ENCODE measurements at places on chromosomes 13 and 19. TPM values are rescaled to one million over a fixed set of nuclear protein-coding genes. Genes with fewer than 3 reads are reported as not detected.

The KLK15 gene
- not detected for total RNA-seq

GRCh38 chr13:32823597-32823996 is 192.6 kb upstream of the KL start:
- H3K36me3 ChIP-seq, result no peaks in the 10 kb centered on the region
- no peak for DNase-seq
- H3K4me1 ChIP-seq, result peaks cover 23% of the 10 kb centered on the region
- H3K27me3 ChIP-seq, result no peaks in the 10 kb centered on the region
- no peak overlapping the region for H3K4me3 ChIP-seq

The CNN1 gene
- total RNA-seq, result 20.1 TPM

DNA sequence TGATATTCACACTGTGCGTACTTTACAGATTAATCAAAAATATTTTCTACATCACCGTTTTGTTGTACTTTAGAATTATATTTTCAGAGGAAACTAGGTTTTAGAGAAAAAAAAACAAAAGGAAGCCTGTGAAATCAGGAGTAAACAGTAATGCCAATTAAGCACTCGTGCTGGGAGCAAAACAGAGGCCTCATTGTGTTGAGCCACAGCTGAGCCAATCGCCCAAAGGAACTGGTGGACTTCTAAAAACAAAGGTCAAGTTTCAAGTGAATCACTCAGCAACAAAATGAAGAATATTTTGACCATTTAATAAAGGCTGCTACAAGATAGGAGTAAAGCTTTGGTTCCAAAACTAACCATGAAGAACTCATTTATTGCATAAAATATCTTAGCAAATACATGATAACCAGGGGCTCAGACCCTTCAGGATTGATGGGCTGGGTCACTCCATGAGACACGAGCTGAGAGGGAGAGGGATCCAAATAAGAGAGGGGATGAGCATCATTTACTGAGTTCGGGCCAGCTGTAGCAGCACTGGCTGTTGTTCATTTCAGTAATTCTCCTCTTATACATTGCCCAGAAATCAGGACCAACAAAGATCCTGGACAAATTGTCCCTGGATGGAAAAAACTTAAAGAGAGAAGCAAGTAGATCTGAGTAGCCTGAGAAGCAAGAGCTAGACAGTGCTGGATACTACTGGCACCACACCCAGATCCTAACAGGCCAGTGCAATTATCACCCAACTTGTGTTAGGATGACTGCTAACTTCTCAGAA is 8.3 kb upstream of the NALCN start:
- no peak overlapping the region for H3K4me3 ChIP-seq
- DNase-seq, result no peak
- peaks cover 36% of the 10 kb centered on the region for H3K4me1 ChIP-seq
- H3K27ac ChIP-seq, result peak overlapping the region; percentile 30

The FPR1 gene
- total RNA-seq, result not detected

- H3K4me1 ChIP-seq, result peaks cover 9% of the 10 kb centered on the region
- H3K27me3 ChIP-seq, result no peaks in the 10 kb centered on the region
- H3K36me3 ChIP-seq, result peaks cover 6% of the 10 kb centered on the region
- no peak overlapping the region for H3K4me3 ChIP-seq
- DNase-seq, result no peak
These were observed 13.8 kb upstream of the EHD2 start for GRCh38 chr19:47699360-47699917.

The CPB2 gene
- total RNA-seq, result not detected

DNA sequence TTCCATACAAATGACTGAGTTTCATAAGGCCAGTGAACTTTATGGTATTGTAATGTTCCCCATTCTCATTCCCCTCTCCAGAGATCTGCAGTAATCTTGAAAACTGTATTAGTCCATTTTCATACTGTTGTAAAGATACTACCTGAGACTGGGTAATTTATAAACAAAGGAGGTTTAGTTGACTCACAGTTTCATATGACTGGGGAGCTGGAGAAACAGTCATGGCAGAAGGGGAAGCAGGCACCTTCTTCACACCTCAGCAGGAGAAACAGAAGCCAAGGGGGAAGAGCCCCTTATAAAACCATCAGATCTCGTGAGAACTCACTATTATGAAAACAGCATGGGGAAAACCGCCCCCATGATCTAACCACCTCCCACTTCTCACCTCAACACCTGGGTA is 318.7 kb upstream of the KLF12 start:
- H3K27ac ChIP-seq, result no peak overlapping the region
- H3K4me3 ChIP-seq, result no peak overlapping the region
- no peaks in the 10 kb centered on the region for H3K36me3 ChIP-seq
- peaks cover 23% of the 10 kb centered on the region for H3K4me1 ChIP-seq
- no peak for DNase-seq

- no peak for DNase-seq
- H3K4me1 ChIP-seq, result no peaks in the 10 kb centered on the region
These were observed 27.5 kb downstream of the SPRYD7 start for GRCh38 chr13:49908637-49909036.

- H3K27ac ChIP-seq, result no peak overlapping the region
- peaks cover 8% of the 10 kb centered on the region for H3K4me1 ChIP-seq
- DNase-seq, result no peak
- no peak overlapping the region for H3K4me3 ChIP-seq
These were observed 3.9 kb upstream of the ZNF135 start for GRCh38 chr19:58054901-58055874.

The PSG11 gene
- total RNA-seq, result not detected

GRCh38 chr13:114112826-114113322 is 19.5 kb downstream of the RASA3 start:
- DNase-seq, result peak; percentile 72
- no peaks in the 10 kb centered on the region for H3K27me3 ChIP-seq
- H3K27ac ChIP-seq, result peak overlapping the region; percentile 87
- H3K36me3 ChIP-seq, result peaks cover 8% of the 10 kb centered on the region

GRCh38 chr13:60370343-60370742 is 26.7 kb upstream of the TDRD3 start:
- DNase-seq, result no peak
- no peaks in the 10 kb centered on the region for H3K4me1 ChIP-seq
- no peak overlapping the region for H3K4me3 ChIP-seq
- H3K36me3 ChIP-seq, result no peaks in the 10 kb centered on the region
- H3K27me3 ChIP-seq, result no peaks in the 10 kb centered on the region

DNA sequence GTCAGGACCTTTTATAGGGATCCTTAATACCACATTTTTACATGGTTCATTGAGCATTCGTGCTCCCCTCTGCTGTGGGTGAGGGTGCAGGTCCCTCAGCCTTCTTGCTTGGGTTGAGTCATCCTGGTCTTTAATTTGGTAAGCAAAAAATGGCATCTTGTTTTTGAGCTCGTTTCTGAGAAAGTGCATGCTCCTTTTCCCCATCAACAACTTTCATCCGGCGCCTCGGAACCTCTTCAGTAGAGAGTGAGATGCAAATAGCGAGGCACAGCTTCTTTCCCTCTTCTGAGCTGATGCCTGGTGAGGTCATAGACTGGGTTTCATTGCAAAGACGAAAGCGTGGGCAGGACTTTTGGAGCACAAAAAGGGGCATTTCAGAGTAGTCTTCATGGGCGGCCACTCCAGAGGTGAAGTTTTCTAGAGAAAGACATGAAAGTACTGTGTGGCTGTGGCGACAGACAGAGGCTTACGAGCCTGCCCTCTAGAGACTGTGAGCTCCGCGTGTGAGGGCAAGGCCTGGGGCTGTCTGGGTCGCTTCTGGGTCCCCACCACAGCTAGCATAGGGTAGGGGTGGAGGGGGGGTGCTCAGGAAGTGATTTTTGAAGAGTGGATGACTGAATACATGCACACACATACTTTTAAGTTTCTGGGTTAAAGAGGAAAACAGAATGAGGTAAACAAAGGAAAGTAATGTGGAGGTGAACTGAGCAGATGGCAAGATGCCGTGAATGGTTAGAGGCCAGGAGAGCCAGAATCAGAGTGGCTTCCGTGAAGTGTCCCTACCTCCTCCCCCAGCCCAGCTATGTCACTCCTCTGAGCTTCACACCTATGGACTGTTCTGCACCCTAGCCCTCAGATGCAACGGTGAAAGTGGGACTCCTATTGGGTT is 44.3 kb downstream of the BBC3 start:
- no peak overlapping the region for H3K27ac ChIP-seq
- no peak overlapping the region for H3K4me3 ChIP-seq
- no peak for DNase-seq
- peaks cover 26% of the 10 kb centered on the region for H3K4me1 ChIP-seq
- H3K36me3 ChIP-seq, result peaks cover 17% of the 10 kb centered on the region

- DNase-seq, result peak; percentile 94
- peak overlapping the region; percentile 96 for H3K4me3 ChIP-seq
- peak overlapping the region; percentile 97 for H3K27ac ChIP-seq
- H3K36me3 ChIP-seq, result peaks cover 2% of the 10 kb centered on the region
- no peaks in the 10 kb centered on the region for H3K27me3 ChIP-seq
These were observed 1.6 kb upstream of the KMT2B start for GRCh38 chr19:35715981-35716800.

The ECSIT gene
- total RNA-seq, result 27.9 TPM

- peak within 1 kb of the TSS; percentile 97 for H3K27ac ChIP-seq
- no peak for DNase-seq
- no peaks in the 10 kb centered on the region for H3K27me3 ChIP-seq
- H3K36me3 ChIP-seq, result peaks cover 4% of the 10 kb centered on the region
- H3K4me1 ChIP-seq, result peaks cover 72% of the 10 kb centered on the region
These were observed at the start of gene GPR183 for GRCh38 chr13:99307247-99307646. Gene GPR183 (minus strand): TSS chr13:99307399. CDS start chr13:99296145, 11,254 bp downstream.
